ENCODE measurements at places on chromosomes 3 and 15.
A peak's percentile ranks its signal among the peaks of the same experiment; 100 is the strongest.

DNA sequence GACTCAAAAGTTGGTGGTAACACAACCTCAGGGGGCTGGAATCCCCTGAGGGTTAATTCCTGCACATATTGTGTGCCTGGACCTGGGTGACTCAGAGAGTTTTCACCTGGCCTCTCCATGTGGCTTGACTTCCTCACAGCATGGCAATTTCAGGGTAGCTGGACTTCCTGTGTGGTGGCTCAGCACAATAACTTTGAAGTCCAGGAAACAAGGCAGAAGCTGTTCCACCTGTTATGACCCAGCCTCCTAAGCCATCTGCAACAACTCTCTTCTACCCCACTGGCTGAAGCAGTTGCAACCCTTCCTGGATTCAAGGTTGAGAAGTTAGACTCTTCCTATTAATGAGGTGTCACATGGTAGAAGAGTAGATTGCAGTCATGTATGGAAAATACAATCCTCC, 58.4 kb downstream of the EDEM1 start:
- no peak for DNase-seq

- no peak for DNase-seq
These were observed 3.2 kb downstream of the MASP1 start for GRCh38 chr3:187288131-187288854.

DNA sequence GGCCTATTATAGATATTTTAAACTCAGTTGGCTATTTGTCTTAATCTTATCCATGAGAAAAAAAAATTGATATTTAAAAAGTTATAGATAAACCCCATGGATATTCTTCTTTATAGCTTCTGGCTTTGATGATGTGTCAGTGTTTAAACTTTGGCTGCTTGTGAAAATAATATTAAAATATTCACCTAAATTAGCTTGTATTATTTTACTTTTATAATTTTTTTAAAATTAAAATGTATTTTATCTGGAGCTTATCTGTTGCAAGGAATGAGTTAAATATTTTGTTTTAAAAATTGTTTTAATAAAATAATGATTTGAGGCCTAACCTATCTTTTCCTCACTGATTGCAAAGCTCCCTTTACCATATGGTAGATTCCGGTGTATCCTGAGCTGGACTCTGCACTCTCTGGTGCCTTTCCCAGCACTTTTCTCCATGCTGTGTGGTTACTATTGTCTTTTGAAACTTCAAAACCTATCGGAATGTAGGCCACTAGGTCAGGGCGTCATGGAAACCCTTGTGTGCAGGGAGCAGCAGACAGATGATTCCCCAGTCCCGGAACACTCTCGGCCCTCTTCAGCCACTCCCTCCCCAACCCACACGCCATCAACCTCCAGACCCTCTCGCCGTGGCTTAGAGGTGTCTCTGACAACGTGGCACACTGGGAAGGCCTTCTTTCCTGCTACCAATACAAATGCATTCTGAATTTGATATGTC, 252.3 kb upstream of the ATP10A start:
- no peak for DNase-seq

- DNase-seq: no peak
These were observed 34.5 kb upstream of the VILL start for GRCh38 chr3:37955918-37956707.

- no peak for DNase-seq
These were observed 180.9 kb downstream of the SUCNR1 start for GRCh38 chr3:152054315-152054714.

GRCh38 chr3:45112939-45113338, 33.2 kb downstream of the CDCP1 start:
- DNase-seq: no peak

DNA sequence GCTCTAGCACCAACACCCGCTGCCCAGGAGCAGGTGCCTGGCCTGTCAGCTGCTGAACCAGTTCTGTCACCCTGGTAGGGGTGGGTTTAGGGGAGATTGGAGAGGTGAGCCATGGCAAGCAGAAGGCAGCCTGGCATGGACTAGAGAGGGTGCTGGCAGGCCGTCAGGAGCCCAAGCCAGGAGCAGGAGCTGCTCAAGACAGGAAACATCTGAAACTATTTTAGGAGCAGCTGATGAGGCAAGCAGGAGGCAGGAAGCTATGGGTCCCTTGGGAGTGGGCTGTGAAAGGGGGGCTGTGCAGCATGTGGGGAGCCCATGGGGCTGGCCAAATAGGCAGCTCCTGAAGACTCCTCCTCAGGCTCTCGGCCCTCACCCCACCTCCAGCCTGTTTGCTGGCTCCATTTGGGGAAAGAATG, 2.3 kb downstream of the INKA1 start:
- DNase-seq: no peak

DNA sequence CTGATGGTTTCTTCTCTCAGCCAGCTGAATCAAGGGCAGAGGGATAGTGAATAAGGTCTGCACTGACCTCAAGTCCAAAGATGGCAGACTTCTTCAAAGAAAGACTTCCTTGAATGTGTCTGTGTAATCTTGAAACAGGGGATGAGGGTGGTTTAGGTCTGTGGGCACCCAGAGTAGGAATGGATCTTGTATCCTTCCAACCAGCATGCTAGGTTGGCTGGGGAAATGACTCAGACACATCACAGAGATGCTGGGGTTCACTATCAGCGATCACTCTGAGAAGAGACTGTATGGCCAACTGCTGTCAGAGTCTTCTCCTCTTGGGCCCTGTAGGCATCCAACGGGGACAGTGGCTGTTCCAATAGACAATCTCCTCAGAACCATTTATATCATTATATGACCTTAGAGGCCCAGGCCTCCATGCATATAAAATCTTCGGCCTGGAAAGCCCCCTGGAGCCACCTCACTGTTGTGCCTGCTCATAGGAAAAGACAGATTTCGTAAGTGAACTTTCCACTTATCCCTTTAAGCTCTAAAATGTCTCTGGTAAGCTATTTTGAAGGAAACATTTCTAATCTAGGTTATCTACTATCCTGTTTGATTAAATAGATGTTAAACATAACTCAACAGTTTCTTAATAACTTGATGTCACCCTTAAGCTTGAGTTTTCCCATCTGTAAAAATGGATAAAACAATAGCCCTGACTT, 58.5 kb downstream of the TIPARP start:
- no peak for DNase-seq

DNA sequence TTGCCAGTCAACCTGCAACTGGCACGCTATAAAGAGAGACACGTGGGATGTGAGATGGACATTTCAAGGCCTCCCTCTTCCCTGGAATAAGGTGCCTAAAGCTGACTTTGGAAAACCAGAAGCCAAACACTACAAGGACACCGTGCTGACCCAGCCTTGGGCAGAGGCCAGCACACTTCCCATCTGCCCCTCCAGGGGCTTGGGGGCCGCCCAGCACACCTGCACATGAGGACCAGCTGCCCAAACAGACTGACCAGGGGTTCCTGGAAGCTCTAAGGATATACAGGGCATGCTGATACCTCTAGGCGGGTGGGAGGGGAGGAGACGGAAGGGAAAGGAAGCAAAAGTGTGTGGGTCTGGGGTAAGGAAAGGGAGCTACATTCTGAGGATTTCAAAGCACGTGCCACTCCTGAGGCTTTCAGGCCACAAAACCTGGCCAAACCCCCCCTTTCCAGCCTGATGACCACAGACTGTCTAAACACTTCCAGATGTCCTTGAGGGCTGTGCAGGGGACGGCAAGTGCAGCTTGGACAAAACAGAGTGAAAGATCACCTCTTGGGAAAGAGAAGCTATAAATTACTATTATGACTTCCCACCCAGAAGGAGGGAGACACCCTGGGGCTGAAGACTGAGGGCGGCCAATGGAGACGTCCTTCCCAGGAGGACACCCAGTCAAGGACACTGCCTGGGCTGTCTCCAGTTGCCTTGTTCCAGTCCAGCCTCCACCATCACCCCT, 57.9 kb downstream of the ADCY5 start:
- no peak for DNase-seq

- no peak for DNase-seq
These were observed 64.5 kb downstream of the KLHL25 start for GRCh38 chr15:85730001-85730820.

DNA sequence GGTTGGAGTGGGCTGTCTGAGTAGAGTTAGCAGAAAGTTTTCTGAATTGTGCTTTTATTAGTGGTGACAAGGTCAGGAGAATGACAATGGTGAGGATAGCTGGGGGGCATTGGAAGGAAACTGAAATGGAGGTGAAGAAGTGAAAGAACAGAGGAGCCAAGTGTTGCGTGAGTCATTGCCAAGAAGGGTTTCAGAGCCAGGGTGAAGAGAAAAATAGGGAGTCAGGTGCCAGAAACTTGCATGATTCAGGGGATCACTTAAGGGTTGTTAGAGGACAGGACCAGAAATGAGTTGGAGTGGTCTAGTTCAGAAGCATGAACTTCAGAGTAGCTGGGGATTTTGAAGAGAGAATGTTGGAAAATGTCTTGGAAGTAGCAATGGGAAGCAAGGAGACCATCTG, 86.0 kb upstream of the GALNT15 start:
- no peak for DNase-seq

GRCh38 chr3:133851266-133851906, 44.3 kb downstream of the RAB6B start:
- no peak for DNase-seq

GRCh38 chr15:54149115-54149531, 170.9 kb downstream of the UNC13C start:
- no peak for DNase-seq

DNA sequence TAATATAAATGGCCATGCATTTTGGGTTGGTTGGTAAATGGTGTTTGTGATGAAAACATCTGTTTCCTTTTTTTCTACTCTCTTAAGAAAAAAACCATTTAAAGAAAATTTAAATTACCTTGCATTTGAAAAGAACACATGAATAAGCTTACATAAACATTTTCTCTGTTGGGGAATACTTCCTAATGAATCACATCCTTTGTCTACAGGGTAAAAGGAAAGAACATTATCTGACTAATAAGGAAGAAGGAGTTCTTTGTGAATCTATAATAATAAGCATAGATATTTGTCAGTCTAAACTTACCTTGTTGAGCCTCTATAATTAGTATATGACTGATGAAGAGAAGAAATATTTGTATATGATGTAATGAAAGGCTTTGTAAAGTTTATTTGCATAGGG, 254.1 kb upstream of the ZNF717 start:
- no peak for DNase-seq

GRCh38 chr3:50674349-50675178, at the start of gene DOCK3:
DOCK3 (plus strand) TSS chr3:50674927; CDS start chr3:50675264, 337 bp downstream.
- DNase-seq: peak; percentile 49

GRCh38 chr3:105274958-105275357, 91.8 kb upstream of the ALCAM start:
- DNase-seq: no peak

Data from T-helper 9 cell (primary cell).